ENCODE measurements at places on chromosomes 5 and 9.

- no peak for DNase-seq
Observed at GRCh38 chr5:106014262-106014661, 1656.5 kb downstream of the EFNA5 start.

- DNase-seq, result no peak
Observed at GRCh38 chr5:14054965-14055963, 87.9 kb upstream of the TRIO start.

DNA sequence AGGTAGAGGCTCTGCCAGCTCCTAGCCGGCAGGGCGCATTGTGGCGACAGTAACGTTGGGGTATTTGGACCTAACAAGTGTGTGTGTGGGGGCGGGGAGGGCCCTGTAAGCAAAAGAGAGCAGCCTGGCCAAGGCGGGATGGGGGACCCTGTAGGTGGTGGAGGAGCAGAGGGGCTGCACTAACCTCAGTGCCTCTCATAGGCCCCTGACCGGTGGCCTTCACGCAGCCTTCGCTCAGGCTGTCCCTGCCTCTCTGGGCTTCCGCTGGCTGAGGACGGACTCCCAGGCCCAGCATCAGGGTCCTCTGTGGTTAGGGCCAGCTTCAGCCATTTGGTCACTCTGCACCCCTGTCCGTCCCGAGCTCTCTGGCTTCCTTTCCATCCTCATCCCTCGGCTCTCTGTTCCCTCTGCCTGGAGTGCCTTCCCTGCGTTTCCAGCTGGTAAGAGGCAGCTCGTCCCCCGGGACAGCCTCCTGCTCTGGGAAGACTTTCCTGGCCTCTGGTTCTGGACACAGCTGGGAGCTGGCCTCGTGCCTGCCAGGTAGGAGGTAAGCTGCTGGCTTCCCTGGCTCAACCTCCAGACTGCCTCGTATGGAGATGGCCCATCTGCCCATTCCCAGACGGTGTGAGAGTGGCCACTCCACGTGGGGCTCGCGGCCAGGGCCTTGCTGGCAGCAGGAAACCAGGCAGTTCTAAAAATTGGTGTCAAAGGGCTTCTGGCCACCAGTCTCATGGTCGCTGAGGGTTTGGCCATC, 39.3 kb upstream of the PHYKPL start:
- DNase-seq, result no peak

- DNase-seq, result no peak
Observed at GRCh38 chr5:126818736-126819135, 41.8 kb downstream of the LMNB1 start.

GRCh38 chr9:103296189-103296588, 301.1 kb downstream of the CYLC2 start:
- DNase-seq, result no peak

- DNase-seq, result no peak
Observed at GRCh38 chr5:170791325-170791954, 7.9 kb downstream of the GABRP start.

DNA sequence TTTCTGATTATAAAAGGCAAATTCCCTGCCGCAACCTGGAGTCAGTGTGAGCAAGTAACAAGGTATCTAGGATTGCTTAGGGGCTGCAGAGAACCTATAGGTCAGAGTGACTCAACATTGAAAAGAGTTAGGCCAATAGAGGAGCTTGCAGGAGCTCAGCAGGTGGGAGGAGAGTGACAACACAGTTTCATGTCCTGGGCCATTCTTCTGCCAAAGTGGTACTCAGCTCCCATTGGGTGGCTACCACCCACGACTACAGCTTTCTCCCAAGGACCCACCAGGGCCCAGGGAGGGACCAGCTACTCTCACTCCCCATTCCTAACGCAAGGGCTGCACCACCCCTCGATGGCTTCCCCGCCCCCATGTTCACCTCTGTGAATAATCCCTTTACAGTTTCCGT, 86.7 kb upstream of the SPATA31C2 start:
- no peak for DNase-seq

- no peak for DNase-seq
Observed at GRCh38 chr9:116425244-116425643, 261.9 kb upstream of the TRIM32 start.

DNA sequence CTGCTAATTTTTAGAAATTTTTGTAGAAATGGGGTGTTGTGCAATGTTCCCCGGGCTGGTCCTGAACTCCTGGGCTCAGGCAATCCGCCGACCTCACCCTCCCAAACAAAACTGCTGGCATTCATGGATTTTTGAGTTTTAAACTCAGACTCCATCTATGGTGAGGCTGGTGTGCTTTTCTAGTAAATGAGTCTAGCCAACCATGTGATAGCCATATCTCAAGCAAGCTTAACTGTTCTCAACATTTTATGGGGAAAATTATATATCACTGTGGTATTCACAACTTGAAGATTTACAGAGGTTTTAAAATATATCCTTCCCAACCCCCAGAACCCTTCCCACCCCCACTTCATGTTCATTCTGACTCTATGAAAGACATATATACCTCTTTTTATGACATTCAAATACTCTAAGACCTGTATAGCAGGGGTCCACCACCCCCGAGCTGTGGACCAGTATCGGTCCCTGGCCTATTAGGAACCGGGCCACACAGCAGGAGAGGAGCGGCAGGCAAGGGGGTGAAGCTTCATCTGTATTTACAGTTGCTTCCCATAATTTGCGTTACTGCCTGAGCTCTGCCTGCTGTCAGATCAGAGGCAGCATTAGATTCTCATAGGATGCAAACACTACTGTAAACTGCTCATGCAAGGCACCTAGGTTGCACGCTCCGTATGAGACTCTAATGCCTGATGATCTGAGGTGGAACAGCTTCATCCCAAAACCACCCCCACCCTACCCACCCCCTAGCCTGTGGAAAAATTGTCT, 4.5 kb upstream of the NADK2 start:
- no peak for DNase-seq

Data from CD14-positive monocyte (primary cell).